ENCODE measurements at places on chromosomes 3 and 15.

- no peak for DNase-seq
These were observed 126.5 kb upstream of the CMC1 start for GRCh38 chr3:28114893-28115292.

GRCh38 chr3:111961461-111962164 lies 17.2 kb upstream of the ABHD10 start:
- no peak for DNase-seq

DNA sequence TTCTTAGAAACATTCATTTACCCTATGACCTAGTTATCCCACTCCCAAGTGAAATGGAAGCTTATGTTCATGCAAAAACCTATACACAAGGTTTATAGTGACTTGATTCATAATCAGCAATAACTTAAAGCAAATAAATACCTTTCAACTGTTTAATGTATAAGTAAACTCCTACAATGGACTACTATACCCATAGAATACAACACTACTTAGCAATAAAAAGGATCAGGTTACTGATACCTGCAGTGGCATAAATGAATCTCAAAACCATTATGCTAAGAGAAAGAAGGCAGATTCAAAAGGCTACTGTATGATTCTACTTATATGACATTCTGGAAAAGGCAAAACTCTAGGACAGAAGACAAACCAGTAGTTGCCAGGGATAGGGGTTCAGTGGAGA lies 8.3 kb upstream of the POLR2M start:
- no peak for DNase-seq

GRCh38 chr3:88044411-88044810 lies 14.4 kb downstream of the CGGBP1 start:
- no peak for DNase-seq
